ENCODE measurements at places on chromosomes 16 and 17.

DNA sequence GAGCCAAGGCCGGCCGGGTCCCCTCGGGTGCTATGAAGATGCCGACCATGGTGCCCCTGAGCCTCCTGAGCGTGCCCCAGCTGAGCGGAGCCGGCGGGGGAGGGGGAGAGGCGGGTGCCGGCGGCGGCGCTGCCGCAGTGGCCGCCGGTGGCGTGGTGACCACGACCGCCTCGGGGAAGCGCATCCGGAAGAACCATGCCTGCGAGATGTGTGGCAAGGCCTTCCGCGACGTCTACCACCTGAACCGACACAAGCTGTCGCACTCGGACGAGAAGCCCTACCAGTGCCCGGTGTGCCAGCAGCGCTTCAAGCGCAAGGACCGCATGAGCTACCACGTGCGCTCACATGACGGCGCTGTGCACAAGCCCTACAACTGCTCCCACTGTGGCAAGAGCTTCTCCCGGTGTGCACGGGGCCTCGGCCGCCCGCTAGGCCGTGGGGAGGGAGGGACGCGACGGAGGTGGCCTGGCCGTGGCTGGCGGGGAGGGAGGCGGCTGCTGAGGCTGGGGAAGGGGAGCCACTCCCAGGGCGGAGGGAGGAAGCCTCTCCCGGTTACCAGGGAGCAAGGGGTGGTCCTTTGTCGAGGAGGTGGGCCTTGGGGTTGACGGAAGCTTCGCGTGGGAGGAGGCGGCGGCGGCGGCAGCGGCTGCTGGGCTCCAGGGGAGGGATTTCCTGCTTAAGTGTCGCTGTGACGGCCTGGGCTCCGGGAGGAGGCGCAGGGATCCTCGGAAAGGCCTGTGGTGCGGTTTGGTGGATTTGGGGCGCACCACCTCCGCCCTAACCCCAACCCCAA lies 1.3 kb downstream of the MAZ start:
- no peak for DNase-seq

- DNase-seq = no peak
Observed at GRCh38 chr17:15290605-15291004, 25.5 kb upstream of the PMP22 start.

- DNase-seq = no peak
Observed at GRCh38 chr17:4006165-4006589, 41.9 kb upstream of the ATP2A3 start.

DNA sequence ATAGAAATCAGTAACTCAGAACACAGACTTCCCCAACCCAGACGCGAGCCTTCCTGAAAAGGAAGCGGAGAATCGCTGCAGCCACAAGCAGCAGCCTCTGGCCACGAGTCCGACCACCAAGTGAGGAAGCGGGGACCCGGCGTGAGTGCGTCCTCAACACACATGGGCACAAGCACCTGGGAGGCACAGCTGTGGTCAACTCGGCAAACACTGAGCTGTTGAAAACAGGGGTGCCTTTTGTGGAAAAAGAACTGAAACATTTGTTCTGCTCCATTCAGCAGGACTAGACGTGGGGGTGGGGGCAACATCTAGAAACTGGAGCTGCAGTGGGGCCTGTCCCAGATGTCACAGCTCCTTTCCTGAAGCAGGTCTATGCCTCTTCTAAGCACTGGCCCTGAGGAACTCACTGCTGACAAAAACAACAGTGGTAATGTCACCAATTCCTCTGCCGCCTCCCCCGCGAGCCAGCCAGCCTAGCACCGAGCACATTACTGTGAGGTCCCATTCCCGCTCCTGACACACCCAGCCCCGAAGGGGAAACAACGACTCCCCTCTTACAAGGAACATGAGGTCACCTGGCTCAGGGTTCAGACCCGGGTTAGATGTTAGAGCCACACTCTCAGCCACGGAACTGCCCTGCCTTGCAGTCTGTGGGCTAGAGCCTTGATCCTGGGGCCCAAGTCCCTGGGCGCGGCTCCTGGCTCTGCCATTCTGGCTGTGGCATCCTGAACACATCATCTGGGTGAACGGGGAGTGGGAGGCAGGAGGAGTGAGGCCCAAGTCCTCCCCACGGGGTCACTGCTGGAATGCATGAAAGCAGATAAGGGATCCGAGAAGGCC lies 29.0 kb downstream of the KDM8 start:
- no peak for DNase-seq

DNA sequence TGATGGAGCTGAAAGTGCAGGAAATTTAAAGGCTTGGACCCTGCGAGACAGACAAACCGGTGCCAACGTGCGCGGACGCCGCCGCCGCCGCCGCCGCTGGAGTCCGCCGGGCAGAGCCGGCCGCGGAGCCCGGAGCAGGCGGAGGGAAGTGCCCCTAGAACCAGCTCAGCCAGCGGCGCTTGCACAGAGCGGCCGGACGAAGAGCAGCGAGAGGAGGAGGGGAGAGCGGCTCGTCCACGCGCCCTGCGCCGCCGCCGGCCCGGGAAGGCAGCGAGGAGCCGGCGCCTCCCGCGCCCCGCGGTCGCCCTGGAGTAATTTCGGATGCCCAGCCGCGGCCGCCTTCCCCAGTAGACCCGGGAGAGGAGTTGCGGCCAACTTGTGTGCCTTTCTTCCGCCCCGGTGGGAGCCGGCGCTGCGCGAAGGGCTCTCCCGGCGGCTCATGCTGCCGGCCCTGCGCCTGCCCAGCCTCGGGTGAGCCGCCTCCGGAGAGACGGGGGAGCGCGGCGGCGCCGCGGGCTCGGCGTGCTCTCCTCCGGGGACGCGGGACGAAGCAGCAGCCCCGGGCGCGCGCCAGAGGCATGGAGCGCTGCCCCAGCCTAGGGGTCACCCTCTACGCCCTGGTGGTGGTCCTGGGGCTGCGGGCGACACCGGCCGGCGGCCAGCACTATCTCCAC lies at the start of gene NOG:
Gene NOG, plus strand, starts transcription at position 54 of the 674 bp plus-strand sequence. Its CDS starts 525 bp downstream, at position 579.
- no peak for DNase-seq

GRCh38 chr17:75854101-75854748 lies 910 bp downstream of the WBP2 start:
- DNase-seq = no peak

Data from urinary bladder (tissue), 4 donors.